Left ventricle myocardium superior (tissue), 1 donor: ENCODE measurements at places on chromosomes 4 and X. TPM values are rescaled to one million over a fixed set of nuclear protein-coding genes. Genes with fewer than 3 reads are reported as not detected.
A peak's percentile ranks its signal among the peaks of the same experiment; 100 is the strongest.

GRCh38 chrX:155262970-155263754 lies 1.1 kb downstream of the RAB39B start:
- DNase-seq: no peak

DNA sequence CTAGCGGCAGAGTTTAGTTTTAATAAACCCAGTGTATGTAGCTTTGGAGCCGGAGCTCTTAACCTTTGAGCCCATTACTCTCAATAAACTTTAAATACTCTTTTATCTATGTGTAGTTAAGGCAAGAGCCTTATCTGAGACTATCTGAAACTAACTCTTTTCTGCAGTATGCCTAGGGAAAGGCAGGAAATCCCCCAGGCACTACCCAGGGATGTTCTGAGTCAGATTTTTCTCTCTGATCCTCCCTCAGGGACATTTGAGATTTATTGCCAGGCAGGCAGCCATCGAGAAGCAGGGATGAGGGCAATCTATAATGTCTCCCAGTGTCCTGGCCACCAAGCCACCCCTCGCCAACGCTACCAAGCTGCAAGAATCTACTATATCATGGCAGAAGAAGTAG lies 39.1 kb downstream of the HEPH start:
- DNase-seq: no peak

DNA sequence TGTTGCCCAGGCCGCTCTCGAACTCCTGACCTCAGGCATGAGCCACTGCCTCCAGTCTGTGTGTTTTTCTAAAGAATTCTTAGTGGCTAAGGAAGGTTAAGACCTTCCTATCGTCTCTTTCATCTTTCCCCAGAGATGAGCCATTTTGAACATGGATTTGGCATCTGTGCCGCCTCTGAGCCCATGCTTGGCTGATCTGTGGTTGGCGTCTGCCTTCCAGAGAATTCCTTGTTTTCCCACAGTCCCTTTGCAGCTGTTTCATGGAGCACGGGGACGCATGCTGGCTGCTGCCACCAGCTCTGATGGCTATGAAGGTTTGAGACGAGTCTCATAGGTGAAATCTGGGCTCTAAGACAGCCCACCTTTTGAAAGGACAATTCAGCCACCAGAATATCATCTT lies 60.4 kb downstream of the SHROOM2 start:
- no peak for DNase-seq

DNA sequence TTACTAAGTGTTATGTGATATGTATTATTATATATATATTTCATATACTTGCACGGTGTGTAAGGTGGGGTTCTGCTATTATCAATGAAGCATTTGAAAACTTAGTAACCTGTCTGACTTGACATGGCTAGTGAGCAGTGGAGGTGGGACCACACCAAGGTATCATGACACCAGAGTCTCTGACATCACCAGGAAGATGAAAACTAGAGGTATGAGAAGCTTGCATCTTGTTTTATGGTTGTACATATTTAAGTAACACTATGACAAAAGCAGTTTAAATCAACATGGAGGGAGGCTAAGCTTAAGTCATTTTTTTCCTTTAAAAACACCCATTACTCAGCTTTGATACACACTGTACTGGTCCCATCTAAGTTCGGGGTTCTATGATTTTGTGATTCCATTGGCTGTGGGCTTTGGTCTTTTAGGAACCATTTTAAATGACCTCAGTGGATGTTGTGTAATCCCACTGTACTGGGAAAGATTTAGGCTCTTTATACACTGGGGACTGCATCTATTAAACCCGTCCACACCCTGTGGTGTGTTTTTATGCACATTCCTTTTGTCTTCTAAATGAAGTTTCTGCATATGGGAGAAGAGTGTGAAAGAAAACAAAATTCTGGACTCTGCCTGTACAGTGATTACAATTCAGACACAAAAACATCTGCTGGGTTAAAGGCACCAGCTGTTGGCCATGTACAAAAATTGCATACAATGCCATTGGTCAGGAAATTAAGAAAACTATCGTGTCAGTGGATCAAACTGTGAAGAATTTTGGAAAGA lies 570.6 kb downstream of the SPRY1 start:
- no peak for DNase-seq

DNA sequence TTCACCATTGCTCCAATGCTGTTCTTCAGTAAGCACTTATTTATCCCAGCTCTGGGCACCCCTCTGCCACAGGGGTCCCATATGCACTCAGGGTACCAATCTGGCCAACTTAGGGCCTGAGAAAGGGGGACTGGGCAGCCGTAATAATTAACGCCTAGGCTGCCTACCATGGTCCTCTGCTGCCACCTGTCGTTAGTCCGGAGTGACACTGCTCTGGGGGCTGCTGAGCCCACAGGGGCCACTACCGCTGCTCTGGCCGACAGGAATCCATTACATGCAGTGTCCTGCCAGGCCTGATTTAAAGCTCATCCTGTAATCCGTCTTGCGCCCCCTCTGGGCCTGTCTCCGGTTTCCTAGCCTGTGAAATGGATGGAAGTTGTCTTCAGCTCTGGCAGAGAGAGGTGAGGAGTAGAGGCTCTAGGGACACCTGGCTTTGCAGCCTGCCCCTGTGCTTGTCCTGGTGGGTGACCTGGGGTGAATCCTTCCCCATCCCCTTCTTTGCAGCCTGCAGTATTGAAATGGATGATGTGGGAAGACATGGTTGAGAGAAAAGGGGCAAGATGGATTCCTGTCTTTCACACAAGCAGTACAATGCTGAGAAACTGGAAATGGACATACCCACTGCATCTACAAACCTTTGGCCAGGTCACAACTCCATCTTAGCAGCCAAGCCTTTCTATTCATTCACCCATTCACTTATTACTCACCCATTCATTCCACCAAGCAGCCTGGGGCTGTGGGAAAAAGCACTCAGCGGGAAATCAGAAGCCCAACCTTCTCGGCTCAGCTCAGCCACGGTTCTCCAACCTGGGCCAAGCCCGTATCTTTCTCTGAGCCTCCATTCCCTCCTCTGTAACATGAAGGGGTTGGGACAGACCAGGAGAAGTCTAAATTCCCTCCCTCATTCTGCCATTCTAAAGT lies 116.3 kb upstream of the NALF2 start:
- peak; percentile 54 for DNase-seq

DNA sequence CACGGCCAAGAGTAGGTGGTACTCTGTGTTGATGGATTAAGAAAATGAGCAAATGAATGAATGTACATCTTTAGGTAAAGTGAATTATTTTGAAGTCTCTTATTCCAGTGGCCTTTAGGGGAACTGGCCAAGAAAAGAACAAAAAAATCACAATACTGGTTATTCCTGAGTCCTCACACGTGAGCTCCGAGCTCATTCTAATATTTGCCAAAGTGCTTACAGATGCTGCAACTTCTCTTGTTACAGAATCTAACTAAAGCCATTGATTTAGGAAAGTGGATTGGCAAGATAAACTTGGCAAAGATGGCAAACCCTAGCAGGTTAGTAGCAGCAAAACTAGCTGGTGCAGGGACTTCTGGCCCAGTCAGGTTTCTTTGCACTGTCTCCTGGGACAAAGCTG lies 37.6 kb downstream of the IDS start:
- no peak for DNase-seq

- no peak for DNase-seq
Measured at GRCh38 chrX:139875841-139876240, 57.0 kb downstream of the ATP11C start.

GRCh38 chr4:40234519-40235039 lies 37.7 kb downstream of the RHOH start:
- no peak for DNase-seq

DNA sequence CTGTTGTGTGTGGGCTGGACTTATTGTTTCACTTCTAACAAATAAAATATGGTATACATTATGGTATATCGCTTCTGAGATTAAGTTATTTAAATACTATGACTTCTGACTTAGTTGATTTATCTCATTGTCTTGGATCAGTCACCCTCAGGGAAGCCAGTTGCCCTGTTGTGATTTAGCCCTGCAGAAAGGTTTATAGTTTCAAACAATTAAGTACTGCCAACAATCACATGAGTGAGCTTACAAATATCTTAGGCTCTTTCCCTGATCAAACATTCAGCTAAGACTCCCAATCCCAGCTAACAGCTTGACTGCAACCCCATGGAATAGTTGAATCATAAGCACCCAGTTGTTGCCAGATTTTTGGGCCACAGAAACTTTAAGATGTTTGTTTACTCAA lies 85.4 kb downstream of the MAGEC1 start:
- no peak for DNase-seq

- no peak for DNase-seq
Measured at GRCh38 chr4:110248100-110248499, 49.7 kb upstream of the ELOVL6 start.

GRCh38 chr4:165716472-165716871 lies 156.6 kb upstream of the TLL1 start:
- DNase-seq: peak; percentile 31

- DNase-seq: peak; percentile 31
Measured at GRCh38 chr4:170047771-170048354, 21.7 kb upstream of the MFAP3L start.

Gene CD38
- 1.7 TPM for total RNA-seq

Gene RASSF6
- total RNA-seq: not detected

Gene BMX
- 1.5 TPM for total RNA-seq

Gene CHRNA9
- not detected for total RNA-seq

Gene SPARCL1
- 354 TPM for total RNA-seq

Gene UGT2B10
- total RNA-seq: not detected
